PC-9 (cell line): ENCODE measurements at places on chromosomes 2 and 18. TPM values are rescaled to one million over a fixed set of nuclear protein-coding genes. Genes with fewer than 3 reads are reported as not detected.

REG3G gene
- not detected in 2 replicates for total RNA-seq

SLC39A6 gene
- 14.8 and 20.3 TPM in 2 replicates for total RNA-seq

RETSAT gene
- total RNA-seq: 52.1 and 57.8 TPM in 2 replicates

GRCh38 chr2:229416116-229416694, 145.1 kb upstream of the PID1 start:
- DNase-seq: no peak

DNA sequence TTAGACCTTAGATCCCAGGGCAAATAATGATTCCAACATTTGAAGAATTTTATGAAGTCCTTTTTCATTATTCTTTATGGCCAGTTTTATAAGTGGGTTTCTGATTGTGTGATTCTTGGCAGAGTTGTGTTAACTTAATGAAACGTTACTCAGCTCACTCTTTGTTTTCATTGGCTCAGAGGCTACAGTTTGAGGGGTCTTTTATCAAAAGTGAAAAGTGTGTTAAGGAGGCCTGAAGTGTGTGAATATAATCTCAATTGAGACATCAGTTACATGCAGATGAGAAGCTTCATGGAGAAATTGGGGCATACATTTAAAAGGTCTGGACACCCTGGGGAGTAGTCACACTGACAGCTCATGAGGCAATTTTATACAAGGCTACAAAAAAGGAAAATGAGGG, 74.6 kb downstream of the ASXL3 start:
- no peak for DNase-seq

GRCh38 chr2:51528156-51528555, 496.2 kb upstream of the NRXN1 start:
- DNase-seq: no peak
